ENCODE measurements at places on chromosomes 13 and 19.

GRCh38 chr19:4375164-4376027 lies 25.0 kb downstream of the SH3GL1 start:
- DNase-seq, result peak; percentile 95

DNA sequence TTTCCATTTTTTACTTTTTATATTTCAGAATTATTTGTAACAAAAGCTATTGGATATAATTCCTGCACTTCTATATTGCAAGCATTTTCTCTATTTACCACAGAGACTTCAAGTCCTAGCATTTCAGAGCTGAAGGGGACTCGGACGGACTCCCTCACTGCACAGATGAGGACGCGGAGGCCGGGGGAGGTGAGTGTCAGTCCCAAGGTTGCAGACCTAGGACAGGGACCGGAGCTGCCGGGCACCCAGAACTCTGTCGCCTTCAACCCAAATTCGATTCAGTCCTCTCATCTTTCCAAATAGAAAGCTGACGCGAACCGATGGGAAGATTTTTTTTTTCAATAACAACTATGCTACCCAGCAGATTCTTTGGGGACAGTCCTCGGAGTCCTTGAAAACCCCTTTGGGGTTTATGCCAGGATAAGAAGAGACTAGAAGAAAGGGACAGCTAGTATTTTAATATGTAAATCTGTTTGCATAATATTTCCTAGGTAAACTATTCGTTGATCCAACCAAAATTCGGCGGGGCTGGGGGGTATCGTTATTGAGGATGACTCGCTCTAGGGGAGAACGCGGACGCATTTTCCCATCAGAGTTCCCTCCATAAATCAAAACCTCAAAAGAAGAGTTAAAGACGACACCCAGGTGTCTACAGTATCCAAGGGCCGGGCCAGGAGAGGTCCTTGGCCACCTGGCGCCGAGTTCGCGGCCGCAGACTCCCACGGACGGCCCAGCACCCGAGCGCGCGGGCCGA lies 803 bp downstream of the FLT3 start:
- DNase-seq, result no peak

DNA sequence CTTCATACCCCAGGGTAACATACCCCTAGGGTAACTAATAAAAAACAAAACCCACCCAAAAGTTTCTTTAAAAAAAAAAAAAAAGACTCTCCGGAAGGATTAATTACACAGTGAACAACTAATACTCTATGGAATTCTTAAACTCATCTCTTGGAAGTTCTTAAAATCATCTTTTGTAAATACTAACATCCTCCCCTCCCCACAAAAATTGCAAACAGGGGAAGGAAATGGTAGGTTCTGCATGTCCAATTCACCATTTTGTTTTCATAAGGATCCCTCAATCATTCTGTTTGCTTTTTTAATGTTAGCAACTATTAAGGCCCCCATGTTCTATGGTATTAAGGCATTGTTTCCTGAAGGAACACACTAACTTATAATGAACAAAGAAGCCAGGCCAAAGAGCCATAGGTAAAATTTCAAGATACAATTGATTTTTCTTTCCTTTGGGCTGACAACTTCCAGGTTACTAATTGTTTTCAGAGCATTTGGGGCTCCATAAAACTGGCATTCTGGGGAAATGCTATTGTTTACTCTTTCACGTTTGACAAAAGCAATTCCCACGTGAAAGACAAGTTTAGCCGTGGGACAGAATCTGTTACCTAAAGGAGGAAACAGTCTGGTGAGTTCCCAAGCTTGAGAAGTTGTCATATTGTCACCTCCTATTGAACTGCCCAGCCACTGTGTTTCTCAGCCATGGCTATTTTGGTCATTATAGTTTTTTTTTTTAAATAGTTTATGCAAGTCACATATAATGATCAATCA lies 107.0 kb downstream of the FLT1 start:
- DNase-seq, result no peak

DNA sequence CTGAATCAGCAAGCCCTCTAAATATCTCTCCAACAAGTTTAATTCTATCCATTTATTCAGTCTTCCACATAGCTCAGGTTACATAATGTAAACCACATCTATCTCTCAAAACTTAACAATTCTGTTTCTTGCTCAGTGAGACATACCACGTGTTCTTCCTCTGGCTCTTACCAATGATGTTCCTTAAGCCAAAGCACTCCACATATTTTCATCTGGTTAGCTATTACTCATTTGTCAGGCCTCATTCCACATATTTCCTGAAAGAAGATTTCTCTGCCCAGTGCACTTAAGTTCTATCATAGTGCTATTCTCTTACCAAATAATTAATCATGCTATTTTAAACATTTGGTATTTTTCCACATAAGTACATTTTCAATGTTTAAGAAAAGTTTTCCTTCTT lies 403.3 kb upstream of the ATXN8OS start:
- DNase-seq, result no peak

- DNase-seq, result peak; percentile 80
These were observed 966 bp downstream of the JUNB start for GRCh38 chr19:12792051-12792852.

GRCh38 chr13:27271570-27272096 lies 1.0 kb downstream of the RASL11A start:
- no peak for DNase-seq

DNA sequence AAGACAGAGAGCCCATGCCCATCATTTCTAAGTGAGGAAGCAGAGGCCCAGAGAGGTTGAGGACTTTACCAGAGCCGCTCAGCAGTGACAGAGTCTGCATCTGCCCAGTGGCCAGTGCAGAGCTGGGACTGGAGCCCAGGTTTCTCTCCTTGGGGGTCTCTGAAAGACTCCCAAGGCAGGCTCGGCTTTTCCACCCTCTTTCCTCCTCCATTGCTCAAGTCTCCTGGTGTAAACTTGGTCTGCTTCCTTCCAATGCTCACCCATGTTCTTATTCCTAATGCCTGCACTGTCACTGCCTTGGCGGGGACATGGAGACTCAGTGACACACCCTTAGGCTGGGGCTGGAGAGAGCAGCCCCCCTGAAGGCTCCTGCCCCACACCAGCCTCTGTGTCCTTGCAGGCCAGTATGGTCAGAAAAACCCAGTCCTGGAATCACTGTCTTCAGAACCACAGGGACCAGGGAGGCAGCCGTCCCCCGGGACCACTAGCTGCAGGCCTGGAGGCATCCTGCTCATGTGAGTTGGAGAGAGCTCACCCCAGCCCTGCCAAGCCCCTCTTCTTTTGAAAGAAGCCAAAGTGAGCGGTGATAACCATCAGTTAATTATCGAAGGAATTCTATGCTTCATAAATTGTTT lies 211.0 kb upstream of the ZNF536 start:
- no peak for DNase-seq

- DNase-seq, result no peak
These were observed 41.5 kb upstream of the ADGRE5 start for GRCh38 chr19:14339741-14340140.

- no peak for DNase-seq
These were observed 91.1 kb upstream of the ANKRD10 start for GRCh38 chr13:111005808-111006505.

- peak; percentile 38 for DNase-seq
These were observed 4.9 kb downstream of the HRC start for GRCh38 chr19:49150106-49150943.

- peak; percentile 96 for DNase-seq
These were observed 8.8 kb downstream of the FXYD3 start for GRCh38 chr19:35124098-35125060.

DNA sequence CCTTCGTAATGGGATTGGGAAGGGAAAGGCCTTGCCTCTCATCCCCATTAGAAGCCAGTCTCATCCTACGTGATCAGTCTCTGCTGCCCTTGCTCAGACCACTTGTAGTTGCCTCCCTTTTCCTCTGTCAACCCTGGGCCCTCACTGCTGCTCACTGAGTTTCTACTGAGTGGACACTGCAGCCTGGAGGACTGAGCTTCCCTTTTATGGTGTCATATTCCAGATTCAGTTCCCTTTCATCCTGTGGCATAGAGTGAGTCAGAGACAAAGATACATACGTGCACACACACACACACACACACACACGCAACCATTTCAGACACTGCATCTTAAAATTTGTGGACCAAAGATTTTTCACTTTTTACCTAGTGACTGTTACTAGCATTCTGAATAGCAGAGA lies 56.6 kb downstream of the COG3 start:
- no peak for DNase-seq

DNA sequence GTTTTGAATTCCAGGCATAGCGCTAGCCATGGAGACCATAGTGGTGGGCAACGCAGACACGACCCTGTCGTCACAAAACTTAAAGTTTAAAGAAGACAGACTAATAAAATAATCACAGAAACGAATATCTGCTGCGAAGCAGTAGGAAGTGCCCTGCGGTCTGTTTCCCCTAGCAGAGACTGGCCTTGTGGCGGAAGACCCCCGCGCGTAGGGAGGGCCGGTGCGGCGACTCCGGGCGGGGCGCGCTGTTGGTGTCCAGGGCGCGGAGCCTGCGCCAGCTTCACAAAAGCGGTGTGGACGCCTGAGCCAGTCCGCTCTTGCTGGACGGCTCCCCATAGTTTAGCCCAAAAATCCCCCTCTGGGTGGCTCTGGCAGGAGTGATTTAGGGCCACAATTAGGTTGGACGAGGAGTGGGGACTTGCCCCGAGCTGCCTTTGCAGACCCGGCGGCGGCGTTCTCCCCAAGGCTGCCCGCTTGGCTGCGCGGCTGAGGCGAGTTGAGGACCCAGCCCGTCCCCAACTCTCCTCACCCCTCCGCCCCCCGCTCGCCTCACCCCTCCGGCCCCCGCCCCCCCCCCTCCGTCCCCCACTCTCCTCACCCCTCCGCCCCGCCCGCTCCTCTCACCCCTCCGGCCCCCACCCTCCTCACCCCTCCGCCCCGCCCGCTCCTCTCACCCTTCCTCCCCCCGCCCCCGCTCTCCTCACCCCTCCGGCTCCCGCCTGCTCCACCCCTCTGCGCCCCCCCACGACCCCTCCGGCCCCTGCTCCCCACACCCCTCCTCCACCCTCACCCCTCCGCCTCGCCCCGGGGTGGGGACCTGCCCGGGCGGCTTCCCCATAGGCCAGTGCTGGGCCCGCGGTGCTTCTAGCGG lies 14.2 kb upstream of the LATS2 start:
- DNase-seq, result peak; percentile 20

DNA sequence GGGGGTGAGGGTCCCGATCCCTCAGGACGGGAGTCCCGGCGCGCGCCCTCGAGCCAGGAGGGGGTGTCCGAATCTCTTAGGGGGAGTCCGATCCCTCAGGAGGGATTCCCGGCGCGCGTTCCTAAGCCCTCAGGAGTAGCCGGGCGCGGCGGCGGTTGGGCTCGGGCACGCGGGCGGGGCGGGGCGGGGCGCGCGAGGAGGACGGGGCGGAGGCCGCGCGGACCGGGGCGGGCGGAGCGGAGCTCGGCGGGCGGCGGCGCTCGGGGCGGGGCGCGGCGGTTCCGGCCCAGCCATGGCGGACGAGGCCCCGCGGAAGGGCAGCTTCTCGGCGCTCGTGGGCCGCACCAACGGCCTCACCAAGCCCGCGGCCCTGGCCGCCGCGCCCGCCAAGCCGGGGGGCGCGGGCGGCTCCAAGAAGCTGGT lies at the start of gene CUL4A:
CUL4A (plus strand) TSS at position 278 of the 423 bp plus-strand sequence; CDS start at position 293, 15 bp downstream.
- DNase-seq, result peak; percentile 87

DNA sequence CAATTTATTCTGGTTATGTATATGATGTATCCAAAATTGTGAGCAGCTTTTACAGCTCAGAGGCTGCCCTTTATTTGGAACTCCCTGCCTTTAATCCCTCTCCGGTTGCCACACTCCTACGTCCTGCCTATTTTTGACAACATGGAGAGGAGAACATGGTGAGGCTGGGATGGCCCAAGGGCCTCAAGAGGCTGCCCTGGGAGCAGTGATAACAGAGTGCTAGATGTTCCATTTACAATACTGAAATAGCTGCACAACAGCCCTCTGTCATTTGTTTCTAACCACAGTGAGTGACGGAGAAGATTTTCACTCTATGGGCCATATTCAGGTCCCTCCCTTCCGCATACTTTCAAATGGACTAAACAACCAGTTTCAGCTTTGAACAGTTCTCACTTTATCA lies 33.4 kb downstream of the STARD13 start:
- DNase-seq, result no peak

GRCh38 chr19:16074488-16075365 lies 1.6 kb upstream of the TPM4 start:
- DNase-seq, result no peak

- no peak for DNase-seq
These were observed 12.2 kb downstream of the MED26 start for GRCh38 chr19:16615808-16616207.

- DNase-seq, result no peak
These were observed 1008.0 kb downstream of the PCDH9 start for GRCh38 chr13:66222127-66222526.

GRCh38 chr13:35990196-35990595 lies 141.0 kb downstream of the DCLK1 start:
- no peak for DNase-seq

GRCh38 chr19:31500946-31501345 lies 151.7 kb upstream of the TSHZ3 start:
- no peak for DNase-seq

- no peak for DNase-seq
These were observed 29.1 kb downstream of the KCNC3 start for GRCh38 chr19:50300051-50300450.
